Stimulated activated CD8-positive, alpha-beta memory T cell treated with anti-CD3 and anti-CD28 coated beads, Interleukin-4, amount 100 ng/mL, for 48 hours (primary cell): ENCODE measurements at places on chromosomes 13 and 19.

GRCh38 chr13:106599875-106600797 lies 32.2 kb upstream of the ARGLU1 start:
- no peak for DNase-seq

DNA sequence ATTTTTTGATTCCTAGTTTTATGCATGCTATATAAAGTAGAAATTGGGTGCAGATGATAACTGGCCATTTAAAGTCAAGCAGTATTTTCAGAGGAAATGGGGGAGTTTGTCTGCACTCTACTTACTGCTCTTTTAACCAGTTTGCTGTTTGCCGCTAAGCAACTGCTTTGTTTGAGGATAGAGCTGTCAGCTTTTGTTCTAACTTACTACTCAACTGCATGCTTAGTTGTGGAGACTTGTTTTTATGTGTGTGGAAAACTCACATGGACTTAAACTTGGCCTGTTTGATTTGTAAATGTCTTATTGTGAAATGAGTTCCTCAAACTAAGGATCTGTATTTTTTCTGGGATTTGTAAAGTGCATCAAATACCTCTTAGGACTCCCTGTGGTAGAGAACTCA lies 591.1 kb downstream of the PCDH9 start:
- no peak for DNase-seq

- DNase-seq: peak; percentile 82
These were observed 44.5 kb upstream of the GTF3A start for GRCh38 chr13:27379694-27380641.

- DNase-seq: no peak
These were observed 29.2 kb downstream of the ZNF844 start for GRCh38 chr19:12093777-12094176.

- DNase-seq: no peak
These were observed 136.3 kb downstream of the DCT start for GRCh38 chr13:94343243-94343585.

GRCh38 chr13:110306960-110307766 lies at the start of the genes COL4A1 and COL4A2:
COL4A1 (minus strand) TSS chr13:110307157; CDS start chr13:110307027, 130 bp downstream.
COL4A2 (plus strand) TSS chr13:110307284; CDS start chr13:110307904, 620 bp downstream.
- no peak for DNase-seq

DNA sequence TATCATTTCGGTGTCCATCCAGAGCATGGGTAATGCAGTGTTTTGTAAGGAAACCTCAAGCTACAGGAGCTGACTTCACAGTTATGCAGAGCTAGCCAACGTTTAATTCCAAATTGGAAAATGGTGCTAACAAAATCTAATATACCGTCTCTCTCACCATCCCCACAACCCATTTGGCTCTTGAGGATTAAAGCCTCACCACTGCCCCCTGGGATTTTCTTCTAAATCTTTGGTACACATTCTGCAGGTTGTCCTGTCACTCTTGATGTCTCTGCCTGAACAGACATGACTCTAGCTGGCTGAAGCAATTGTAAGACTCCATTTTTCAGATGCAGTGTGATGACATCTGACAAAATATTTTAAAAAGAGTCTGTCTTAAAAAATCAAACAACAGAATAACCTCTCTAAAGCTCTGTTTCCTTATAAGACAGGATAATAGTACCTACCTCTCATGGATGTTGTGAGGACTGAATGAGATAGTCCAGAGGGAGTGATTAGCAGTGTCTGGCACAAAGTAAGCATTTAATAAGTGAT lies 451.8 kb downstream of the SUCLA2 start:
- no peak for DNase-seq
